Lower leg skin (tissue), 4 donors: ENCODE measurements at places on chromosomes 1 and 21. TPM values are rescaled to one million over a fixed set of nuclear protein-coding genes. Genes with fewer than 3 reads are reported as not detected.

Gene HAO2
- 0.30 TPM for total RNA-seq

DNA sequence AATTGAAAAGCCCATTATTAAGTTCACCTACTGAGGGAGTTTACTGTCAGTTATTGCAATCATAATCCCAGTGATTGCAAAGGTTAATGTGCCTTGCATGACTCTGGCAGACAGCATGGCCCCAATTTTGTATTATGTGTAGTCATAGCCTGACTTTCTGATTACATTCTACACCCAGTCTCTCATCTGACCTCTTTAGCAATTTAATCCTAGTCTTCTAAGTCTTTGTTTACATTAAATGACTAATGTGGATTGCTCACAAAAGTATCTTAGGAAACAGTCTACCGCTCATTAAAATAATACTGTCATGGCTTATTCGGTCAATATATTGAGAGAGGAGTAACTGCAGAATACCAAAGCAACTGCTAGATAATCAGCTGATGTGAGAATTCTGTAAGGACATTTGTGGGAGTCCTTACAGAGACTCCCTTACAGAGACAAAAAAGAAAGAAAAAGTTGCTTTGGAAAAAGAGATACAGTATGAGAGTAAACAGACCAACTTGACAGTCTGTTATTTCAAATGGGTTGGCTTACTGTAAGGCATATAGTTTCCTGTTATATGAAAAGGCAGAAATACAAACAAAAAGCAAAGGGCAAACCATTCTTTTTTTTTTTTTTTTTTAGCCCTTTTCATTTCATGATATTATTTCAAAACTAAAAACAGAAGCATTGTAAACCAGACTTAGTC is 42.8 kb downstream of the SMG7 start:
- no peak for DNase-seq

GRCh38 chr1:84635429-84635828 is 54.8 kb downstream of the SSX2IP start:
- DNase-seq, result no peak

DNA sequence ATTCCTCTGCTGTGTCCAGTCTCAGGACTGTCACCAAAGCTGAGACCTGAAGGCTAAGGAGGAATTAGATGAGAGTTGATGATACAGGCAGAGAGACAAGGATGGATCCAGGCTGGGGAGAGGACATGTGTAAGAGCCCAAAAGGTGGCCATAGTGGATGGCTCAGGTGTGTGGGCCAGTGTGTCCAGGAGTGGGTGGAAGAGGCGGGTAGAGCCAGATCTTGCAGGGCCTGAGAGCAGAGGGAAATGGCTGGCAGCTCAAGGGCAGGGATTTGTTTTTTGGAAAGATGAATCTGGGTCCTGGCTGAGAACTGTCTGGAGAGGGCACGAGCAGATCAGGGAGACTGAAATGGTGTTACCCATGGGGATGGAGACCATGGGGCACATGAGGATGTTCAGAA is 38.1 kb downstream of the AZIN2 start:
- peak; percentile 28 for DNase-seq
